ENCODE measurements at places on chromosomes 1 and 21.

- no peak for DNase-seq
These were observed 32.8 kb upstream of the SCMH1 start for GRCh38 chr1:41274752-41275545.

DNA sequence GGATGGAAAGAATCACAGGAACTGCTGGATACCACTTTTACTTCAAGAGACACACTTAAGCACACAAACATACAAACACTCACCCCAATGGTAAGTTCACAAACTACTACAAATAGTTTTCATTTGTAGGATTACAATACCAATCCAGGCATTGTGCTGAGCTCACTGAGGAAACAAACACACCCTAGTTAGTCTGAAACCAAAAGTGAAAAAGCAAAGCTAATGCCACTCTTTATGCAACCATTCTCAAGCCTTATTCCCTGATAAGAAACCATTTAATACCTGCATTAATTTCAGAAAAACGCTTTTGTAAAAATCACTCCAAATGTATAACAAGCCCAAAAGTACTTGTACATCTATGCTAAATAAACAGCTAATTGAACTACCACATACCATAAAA is 38.3 kb downstream of the RNF115 start:
- DNase-seq, result no peak

DNA sequence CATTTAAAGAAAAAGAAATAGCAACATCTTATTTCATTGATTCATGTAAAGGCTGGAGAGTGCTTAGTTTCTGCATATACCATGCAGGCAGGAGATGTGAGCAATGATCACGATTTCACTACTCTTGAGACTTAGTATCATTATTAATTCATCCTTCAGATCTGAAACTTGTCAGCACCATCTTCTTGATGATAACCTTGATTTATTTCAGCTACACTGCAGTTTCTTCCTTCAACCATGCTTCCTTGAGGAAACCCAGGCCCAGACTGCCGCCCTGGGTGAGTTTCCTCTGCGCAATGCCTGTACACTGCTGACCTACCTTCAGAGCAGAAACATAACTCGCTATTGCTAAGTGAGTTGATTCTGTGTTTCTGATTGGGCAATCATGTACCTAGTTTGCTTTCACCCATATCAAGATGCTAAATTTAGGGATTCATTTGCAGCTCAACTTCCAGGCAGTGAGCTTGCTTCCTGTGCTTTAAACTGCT is 13.5 kb upstream of the BCL10 start:
- DNase-seq, result no peak

DNA sequence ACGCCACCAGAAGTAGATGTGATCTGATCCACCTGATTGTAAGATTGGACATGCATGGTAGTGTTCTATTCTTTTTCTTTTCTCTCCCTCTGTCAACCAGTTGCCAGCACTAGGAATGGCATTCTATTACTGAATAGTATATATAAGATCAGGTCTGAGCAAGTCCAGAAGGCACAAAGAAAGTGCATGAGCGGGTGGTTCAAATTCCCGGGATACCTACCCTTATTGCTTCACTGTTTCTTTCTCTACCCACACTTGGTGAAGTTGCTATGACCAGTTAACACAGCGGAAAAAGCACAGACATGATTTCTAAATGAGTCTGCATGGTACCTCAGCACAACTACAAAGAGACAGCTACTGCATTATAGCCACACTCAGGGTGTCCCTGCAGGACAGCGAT is 64.0 kb downstream of the SLC9A1 start:
- no peak for DNase-seq

DNA sequence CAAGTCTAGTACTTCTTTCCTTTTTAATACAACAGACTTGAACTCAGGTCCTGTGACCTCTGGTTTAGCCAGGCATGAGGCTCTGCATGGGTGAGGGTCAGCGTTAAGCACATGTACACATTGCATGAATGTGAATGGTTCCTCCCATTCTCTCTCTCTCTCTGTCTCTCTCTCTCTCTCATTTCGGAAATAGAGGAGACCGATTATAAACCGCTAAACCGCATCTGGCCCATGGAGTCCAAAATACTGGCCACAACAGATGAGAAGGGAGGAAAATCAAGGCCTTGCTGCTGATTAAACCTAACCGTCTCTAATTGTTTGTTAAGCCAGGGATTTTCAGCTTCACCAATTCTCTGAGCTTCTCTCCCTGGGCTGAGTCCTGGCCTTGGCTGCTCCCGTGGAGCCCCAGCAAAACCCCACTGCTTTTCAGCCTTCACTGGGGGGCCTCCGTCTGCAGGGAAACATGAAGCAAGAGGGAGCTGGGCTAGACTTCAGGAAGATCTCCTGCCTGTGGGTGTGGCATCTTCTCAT is 6.6 kb downstream of the RSPO1 start:
- peak; percentile 79 for DNase-seq

- peak; percentile 48 for DNase-seq
These were observed 43.9 kb downstream of the NAV1 start for GRCh38 chr1:201582705-201583442.
